ENCODE measurements at places on chromosomes 1 and 21.
A peak's percentile ranks its signal among the peaks of the same experiment; 100 is the strongest.

DNA sequence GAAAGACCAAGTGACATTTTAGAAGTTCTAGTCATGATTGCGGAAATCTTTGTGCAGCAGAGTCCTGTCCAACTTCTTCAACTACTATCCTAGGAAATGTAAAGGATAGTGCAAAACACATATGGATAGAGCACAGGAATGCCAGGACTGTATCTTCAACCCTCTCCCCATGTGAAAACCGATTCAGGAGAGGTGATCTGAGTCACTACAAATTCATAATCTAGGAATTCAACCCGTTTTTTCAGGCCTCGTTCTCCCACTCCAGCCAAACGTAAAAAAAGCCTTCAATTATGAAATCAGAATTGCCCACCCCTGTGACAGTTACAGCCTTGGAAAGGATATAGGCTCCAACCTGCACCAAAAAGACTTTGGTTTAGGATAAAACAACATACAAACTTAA is 52.9 kb upstream of the RGS1 start:
- no peak for DNase-seq

GRCh38 chr1:211895126-211895759 is 64.7 kb upstream of the LPGAT1 start:
- DNase-seq, result no peak

DNA sequence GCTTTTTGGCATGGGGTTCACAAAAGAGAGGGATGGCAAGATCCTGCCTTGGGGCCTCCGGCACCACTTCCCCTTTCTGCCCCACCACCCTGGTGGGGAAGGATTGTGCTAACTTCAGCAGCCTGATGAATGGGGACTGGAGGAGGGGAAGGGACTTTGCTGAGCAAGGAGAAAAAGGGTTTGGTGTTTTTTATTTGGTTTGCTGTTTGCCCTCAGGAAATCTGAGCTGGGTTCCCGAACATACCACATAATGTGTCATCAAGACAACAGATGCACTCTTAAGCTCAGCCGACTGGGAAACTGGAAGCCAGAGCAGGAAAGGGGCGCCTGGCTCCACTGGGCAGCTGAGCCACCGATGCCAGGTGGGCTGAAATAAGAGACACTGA is 19.8 kb downstream of the OLFML2B start:
- DNase-seq, result peak; percentile 98

DNA sequence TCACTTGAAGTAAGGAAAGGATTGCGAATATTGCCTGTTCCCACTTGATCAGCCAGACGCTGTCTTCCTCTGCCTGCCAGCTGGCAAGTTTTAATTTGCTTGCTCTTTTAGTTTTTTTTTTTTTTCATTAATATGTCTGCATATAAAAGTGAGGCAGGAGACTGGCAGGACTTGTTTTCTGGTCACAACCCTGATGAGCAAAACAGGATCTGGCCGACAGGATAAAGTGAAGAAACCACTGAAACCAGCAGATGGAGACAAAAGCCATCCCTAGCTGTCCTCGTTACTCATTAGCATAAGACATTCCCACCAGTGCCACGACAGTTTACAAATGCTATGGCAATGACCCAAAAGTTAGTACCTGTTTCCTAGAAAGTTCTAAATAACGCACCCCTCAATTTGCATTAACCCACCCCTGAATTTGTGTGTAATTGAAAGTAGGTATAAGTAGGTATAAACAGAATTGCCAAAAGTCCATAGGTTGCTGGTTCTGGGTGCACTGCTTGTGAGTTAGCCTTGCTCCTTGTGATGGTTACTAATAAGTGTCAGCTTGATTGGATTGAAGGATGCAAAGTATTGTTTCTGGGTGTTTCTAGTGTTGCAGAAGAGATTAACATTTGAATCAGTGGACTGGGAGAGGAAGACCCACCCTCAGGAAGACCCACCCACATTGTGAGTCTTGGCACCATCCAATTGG is 60.8 kb downstream of the ZNF684 start:
- peak; percentile 6 for DNase-seq

DNA sequence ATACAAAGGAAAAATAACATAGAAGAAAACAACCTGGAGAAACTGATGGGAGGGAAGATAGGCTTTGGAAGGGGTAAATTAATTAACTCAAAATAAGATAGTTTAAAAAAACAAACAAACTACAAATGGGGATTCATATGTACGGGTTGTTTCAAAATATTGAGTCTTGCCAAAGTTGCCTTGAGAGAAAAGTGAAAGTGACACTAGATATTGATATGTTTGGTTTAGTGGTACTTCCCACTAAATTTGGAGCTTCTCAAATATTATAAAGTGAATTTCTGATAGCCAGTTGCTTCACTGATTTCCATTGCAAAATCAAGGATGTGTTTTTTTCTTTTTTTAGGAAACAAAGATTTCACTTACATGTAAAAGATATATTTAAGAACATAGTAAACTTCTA is 149.5 kb upstream of the RUNX1 start:
- no peak for DNase-seq

- DNase-seq, result no peak
These were observed 1.1 kb downstream of the RGS16 start for GRCh38 chr1:182602935-182603645.

DNA sequence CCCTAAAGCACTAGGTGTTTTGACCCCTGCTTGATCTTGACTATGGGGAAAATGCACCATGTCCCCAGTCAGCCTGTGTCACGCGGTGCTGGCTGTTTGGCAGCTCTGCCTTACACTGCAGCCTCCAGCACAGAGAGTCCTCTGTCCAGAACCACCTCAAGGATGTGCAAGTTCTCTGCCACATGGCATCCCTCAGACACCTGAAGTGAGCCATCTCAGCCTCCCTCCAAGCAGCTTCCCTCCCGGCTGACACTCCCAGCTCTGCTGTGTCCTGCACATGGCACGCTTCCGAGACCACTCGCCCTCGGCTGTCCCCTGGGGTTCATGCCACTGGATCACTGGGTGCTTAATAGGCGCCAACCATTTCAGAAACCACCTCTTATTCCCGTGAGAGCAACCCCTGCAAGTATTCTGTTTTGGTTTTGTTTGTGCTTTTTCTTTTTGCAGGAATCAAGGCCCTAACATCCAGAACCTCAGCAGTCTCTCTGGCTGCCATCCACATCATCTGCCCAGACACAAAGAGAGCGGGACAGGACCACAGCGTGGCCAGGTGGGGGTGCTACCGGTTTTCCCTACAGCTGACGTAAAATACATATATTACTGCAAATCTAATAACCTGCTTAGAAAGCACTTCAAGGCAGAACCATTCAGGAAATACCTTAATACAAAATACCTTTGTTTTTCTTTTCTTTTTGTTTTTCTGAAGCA is 45.7 kb downstream of the CAPZB start:
- no peak for DNase-seq

DNA sequence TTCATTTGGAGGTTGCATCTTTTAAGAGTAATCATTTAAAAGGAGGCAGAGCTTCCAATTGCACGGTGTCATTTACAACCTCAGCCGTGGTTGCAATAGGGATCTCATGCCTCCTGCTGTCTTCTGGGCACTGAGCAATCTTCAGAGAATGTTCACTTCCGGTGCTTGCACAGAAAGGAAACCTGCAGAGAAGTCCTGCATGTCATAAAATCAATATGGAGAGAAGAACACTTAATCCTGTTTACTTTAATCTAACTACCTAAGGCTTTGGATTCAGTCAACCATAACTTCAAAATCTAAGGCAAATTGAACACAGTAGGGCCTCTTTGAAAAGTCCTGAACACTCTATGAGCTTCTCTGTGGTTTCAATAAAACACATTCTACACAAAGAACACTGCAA is 11.3 kb upstream of the MAP10 start:
- peak; percentile 87 for DNase-seq

DNA sequence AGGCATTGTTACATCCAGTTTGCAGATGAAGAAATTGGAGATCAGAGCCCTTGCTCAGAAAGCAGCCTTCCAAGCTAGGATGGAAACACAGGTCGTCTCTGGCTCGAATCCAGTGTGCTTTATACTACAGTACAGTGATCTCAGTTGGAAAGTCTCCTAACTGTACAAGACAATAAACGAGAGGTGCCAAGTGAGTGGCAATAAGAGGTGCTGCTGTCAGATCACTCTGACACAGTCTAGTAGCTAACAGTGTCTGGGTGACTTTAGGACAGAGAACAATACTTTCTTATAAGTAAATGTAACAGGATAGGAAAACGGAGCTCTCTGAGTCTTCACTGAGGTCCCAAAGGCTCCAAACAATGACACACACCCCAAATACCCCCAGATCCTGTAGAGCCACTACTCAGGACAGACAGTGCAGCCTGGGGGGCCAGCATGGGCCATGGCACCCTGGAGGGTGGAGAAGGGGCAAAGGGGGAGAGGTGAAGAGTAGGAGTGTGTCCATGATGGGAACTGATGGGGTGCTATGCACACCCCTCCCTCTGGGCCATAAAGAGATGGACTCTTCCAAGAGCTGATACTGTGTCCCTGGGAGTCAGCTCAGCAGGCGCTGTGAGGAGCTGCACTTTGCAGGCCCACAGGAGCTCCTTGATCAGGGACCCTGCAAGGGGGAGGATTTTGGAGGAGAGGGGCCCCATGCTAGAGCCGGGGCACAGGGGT is 3.3 kb downstream of the SH3BGR start:
- DNase-seq, result no peak

- DNase-seq, result no peak
These were observed 5.9 kb upstream of the BRWD1 start for GRCh38 chr21:39319251-39319756.

- no peak for DNase-seq
These were observed 8.2 kb upstream of the C1orf141 start for GRCh38 chr1:67142931-67143330.

- DNase-seq, result no peak
These were observed 35.2 kb downstream of the PEX14 start for GRCh38 chr1:10509809-10510509.

DNA sequence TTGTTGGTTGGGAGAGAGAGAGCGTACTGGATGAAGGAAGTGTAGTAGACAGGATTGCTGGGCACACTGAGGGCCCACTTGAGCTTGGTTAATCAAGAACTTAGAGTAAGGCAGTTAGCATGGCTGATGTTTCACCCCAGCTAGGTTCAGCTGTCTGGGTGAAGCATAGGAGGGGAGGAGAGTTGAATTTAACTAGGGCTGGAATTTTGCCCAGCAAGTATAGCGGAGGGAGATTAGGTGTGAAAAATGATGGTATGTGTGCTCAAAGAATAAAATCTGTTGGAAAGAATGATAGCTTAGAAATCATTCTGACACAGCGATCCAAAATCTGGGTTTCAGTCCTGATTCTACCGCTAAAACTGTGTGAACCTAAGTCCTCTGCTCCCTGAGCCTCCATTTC is 461.5 kb upstream of the PROX1 start:
- no peak for DNase-seq

GRCh38 chr1:93980320-93981273 is 71.4 kb upstream of the GCLM start:
- DNase-seq, result no peak

GRCh38 chr1:42747125-42747524 is 7.1 kb upstream of the CLDN19 start:
- no peak for DNase-seq

DNA sequence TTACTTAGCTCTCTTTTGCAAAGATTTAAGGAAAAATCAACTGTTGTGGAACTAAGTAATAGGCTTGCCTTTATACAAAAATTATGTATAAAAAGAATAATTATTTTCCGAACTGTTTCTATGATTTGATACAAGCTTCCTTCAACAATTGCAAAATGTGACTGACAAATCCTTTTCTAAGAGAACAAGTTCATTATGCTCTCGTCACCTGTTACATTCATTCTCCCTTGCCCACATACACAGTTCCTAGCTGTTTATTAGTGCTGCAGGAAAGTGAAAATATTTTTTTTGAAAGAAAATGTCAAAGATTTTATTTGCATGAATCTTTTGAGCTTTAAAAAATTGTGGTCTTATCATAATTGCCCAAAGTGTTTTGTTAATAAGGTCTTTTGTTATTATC is 466.2 kb downstream of the USP25 start:
- DNase-seq, result no peak

DNA sequence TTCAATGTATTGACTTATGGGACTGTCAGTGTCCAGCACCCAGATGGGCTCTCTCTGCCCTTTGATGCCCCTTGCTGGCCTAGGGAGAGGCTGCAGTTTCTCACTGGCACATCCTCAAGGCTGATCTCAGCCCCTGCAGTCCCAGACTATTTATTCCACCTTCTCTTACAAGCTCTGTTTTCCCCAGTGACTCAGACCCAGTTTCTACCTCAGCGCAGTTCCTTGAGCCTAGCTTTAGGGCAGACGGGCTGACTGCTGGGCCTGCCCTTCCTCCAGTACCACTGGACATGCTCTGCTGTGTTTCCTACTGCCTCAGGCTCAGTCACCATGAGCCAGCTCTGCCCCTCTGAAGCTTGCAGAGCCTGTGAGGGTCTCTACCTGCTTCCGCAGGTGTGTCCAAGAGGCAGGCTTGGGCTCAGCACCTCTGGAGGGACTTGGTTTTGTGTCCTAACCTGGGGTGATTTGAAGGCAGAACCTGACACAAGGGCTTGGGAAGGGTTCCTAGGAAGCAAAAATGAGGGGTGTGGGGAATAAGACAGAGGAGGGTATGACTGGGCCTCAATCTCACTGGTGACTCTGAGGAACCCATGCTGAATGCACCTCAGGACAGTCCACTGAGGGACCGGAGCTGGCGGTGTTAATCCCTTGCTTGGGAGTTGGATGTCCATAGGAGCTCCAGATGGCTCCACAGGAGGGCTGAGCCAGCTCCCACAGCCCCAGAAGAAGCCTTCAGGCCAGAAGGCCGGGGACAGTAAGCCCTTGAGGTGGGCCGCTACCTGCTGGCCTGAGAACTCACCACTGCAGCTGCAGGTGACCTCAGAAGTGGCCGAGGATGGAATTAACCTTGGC is 689.9 kb downstream of the MATN1 start:
- DNase-seq, result no peak

DNA sequence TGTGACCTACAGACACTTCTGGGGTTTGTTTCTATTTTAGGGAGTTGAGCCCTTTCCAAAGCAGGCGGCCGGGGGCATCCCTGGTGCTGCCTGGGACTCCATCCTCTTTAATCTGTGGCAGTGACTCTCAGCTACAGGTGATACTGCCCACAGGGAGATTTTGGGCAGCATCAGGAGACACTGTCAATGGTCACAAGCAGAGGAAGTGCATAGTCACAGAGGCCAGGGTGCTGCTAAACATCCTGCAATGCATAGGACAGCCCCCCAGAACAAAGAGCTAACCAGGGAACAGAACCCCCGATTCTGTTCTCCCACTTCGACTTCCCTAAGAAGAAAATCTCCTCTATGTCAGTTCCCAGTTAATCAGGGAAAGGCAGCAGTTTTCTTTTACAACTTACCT is 66.2 kb downstream of the TEX35 start:
- no peak for DNase-seq
